HepG2 (cell line): ENCODE measurements at places on chromosomes 5 and 9.

DNA sequence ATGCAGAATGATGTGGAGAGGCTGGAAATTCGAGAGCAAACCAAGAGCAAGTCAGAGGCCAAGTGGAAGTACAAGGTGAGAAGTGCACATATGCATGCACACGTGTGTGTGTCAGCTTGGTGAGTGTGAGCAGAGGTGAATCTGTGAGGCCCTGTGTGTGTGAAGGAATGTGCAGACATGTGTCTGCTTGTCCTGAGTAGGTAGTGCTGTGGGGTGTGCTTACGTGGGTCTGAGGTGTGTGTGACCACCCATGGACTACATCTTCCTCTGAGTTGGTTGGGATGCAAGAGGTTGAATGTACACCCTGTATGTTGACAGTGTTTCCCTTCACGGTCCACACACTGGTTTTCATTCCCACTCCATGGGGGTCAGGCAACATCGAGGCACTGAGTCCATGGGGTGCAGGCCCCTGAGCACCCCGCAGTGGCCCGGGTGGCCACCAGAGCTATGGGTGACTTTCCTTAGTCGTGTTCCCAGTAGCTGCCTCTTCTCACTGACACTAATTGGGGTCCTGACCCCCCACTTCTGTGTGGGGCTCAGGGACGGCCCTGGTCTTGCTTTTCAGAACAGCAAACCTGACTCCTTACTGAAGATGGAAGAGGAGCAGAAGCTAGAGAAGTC is 86.7 kb downstream of the PHF2 start:
- DNase-seq: no peak

DNA sequence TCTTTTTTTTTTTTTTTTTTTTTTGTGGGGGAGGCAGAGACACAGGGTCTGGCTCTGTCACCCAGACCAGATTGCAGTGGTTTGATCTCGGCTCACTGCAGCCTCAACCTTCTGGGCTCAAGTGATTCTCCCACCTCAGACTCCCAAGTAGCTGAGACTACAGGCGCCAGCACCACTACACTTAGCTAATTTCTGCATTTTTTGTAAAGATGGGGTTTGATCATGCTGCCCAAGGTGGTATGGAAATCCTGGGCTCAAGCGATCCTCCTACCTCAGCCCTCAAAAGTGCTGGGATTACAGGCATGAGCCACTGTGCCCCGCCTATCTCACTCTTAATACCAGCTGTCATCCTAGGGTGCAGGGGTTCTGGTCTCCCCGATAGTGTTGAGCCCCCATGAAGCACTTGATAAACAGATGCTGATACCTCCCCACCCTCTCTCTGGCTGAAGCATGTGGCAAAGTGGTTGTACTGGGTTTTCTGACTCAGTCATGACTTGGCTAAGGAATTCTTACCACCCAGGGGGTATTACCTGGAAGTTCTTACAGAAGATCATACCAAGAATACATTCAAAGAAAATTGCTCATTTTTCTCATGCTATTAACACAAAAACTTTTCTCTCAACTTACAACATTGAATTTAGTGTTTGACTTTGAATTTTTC is 110.2 kb upstream of the DAPK1 start:
- no peak for DNase-seq

DNA sequence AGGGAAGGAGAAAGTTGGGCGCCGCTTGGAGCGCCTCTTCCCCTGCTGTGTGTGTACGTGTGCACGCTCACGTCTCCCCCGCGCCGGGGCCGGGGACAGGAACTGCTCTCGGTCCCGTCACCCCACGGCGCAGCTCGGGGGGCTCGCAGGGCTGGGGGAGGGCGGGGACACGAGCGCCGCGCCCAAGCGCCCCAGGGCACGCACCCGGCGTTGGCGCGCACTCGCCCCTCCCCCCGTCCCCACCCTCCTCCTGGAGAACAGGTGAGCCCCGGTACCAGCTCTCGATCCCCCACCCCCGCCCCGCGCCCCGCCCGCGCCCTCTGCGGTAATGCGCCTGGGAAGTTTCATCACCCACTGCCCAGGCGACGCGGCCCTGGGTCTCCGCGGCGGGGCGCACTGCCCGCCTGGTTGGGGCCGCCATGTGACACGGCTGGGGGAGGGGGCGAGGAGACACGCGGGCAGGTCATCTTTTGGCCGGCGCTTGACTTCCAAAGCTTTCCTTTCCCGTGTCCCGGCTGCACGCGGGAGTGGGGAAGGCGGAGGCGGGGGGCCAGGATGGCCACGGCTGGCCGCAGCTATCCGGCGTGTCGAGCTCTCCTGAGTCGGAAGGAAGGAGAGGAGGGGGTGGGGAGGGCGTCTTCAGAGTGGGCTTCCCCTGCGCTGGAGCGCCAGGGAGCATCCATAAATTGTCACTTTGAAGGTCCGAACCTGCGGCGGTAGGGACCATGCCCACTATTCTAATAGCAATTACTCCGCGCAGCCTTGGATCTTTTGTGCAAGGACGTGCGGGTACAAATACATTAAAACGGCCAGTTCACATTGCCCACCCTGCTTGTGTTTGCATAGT is 1.5 kb upstream of the STC2 start:
- peak; percentile 72 for DNase-seq

DNA sequence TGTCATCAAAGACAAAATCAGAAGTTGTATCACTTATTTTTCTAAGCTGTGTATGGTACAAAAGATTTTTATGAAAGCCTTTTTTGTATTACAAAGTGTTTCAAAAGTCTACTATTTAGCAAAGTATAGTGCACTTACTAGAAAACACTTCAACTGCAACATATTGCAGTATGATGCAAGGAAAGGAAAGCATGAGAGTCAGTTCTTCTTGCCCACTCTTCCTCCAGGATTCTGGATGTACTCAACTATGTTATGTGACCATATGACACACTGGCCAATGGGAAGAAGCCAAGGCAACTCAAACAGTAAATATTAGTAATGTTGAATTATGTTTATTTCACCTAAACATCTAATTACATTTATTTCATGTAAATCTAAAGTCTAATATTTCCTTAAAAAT is 49.5 kb upstream of the TYRP1 start:
- no peak for DNase-seq

DNA sequence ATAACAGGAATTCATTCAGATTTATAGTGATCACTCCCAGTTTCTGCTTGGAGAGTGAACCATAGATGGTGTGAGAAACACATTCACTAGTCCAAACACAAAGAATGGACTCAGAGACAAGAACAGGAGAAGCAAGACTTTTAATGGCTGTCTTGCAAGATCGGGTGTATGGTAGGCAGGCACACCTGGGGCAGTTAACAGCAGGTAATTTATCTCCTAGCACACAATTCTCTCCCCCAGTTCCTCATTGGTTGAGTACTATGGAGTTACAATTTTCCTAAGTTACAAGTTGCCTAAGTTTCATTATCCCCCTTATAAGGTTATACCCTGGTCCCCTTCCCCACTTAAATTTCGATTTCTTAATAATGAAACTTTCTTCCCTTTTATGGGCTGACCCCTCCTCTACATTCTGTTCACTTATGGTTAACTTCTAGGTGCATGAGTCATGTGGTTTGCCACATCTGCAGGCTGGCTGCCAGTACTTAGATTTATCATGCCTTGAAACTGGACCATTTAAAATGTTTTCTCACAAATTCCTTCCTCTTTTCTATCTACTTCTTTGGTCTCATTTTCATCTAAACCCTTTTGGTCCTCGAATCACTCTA is 623.3 kb downstream of the HINT1 start:
- no peak for DNase-seq
